Activated naive CD8-positive, alpha-beta T cell treated with anti-CD3 and anti-CD28 coated beads, Interleukin-2, amount 10 ng/mL, durations not matched to agents 7 days and 5 days (primary cell): ENCODE measurements at places on chromosomes 3 and 15.

GRCh38 chr3:158185711-158186110, 75.8 kb downstream of the RSRC1 start:
- no peak for DNase-seq

DNA sequence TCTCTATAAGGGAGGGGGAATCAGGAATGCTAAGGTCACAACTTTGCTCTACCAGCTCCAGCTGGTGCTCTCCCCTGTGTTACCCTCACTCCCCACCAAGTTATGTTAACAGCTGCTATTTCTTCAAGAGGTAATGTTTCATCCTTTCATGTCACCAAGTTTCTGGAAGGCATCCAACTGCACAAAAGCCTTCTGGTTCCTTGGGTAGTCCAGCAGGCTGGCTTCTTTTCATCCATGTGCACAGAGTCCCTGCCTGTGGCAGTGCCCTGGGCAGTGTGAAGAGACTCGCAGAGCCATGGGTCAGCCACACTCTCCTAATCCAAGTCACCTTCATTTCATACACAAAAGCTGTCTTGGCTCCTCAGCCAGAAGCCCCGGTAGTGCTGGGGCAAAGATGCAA, 737.5 kb upstream of the LMCD1 start:
- DNase-seq, result no peak

DNA sequence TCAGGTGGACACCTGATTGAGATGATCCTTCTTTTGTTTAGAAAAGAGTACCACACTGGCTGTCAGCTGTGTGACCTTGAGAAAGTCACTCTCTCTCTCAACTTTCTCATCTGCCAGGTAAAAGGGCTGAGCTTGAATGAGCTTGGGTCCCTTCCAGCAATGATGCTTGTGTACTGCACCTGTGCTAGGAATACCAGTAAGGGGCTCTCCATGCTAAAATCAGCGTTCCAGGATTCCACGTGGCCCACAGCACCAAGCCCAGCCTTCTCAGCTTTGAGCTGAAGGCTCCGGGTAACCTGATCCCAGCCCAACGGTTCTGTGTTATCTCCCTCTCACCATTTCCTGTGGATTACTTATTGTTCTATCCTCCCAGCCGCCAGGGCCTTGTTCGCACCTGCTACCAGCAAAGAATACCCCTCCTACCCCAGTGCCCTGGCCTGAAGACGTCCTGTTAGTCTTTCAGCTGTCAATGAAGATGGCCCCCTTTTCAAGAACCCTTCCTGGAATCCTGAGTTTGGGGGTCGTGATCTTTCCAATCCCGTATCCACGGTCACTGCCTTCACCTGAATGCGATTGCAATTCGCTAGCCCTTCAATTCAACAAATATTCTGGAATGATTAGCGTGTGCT, 54.2 kb upstream of the CGNL1 start:
- no peak for DNase-seq

DNA sequence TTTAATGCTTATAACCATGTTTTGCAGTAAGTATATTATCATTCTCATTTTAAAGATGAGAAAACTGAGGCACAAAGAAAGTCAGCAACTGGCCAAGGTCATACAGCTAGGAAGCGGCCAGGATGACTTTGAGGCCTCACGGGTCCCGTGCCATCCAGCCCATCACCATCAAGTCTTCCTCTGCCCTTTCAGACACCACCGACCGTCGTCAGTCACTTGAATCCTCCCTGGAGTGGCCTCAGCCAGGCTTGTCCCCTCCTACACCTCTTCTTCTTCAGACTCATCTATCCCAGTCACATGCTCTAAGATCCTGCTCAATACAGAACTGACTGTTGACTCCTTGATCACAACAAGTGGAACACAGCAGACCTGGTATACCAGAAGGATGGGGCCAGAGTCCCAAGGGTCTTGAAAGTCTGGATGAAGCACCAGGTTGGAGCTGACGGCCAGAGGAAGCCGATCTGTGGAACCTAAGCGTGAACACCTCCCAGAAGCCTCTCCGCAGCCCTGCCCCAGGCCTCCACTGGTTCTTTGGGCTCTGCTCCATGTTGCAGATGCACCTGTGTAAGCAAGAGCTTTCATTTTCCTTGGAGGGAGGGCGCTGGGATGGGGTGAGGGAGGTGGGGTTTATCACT, 22.1 kb downstream of the ITGA11 start:
- DNase-seq, result no peak

GRCh38 chr3:117629505-117629904, 919.9 kb downstream of the TUSC7 start:
- no peak for DNase-seq

DNA sequence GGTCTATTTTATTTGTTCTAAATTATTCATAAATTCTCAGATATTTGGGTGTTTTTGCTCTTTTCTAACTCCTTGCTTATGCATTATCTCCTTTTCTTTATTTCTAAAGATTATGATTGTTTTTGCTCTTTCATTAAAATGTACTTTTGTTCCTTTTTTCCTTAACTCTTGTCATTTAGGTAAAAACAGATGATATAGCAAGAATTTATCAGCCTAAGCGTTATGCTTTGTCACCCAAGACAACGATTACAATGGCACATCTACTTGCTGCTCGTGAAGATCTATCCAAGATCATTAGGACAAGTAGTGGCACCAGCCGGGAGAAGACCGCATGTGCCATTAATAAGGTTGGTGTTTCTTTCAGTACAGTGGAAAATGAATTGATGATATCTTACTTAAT, 27.2 kb downstream of the FAM98B start:
- no peak for DNase-seq

DNA sequence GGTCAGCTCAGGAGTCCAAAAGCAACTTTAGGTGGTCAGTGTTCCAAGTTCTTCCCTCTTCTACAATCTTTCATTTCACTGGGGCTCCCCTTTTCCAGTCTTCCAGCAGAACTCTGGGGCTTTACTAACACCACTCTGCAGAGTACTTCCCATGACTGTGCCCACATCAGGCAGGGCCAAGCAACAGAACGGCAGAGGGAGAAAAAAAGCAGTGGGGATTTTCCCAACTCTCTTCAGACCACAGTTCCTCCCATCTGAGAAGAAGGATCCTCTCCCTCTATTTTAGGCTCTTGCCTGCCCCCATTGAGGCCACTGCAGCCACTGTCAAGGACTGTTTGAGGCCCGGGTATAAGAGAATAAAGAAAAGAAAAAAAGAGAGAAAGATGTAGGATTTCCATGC, 70.7 kb downstream of the TTBK2 start:
- DNase-seq, result no peak

DNA sequence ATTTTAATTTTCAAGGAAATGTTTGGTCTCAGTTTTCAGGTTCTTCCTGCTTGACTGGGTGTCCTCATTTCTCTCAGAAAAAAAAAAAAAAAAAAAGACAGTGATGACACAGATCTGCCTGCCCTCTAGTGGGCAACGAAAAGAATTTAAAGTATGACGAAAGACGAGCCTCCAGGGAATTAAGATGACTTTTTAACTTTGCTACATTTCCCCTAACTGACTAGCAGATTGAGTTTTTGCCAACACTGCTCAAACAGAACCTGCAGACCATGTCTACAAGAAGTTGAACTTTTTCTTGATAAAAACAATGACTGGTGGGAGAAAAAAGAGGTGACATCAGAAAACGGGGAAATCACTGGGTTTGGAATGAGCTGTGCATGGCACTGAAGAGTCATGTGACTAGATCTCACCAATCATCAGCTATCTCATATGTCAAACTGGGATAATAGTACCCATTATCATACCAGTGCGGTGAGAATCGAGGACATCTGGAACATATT, 40.8 kb downstream of the EOMES start:
- no peak for DNase-seq

- no peak for DNase-seq
Measured at GRCh38 chr3:126313166-126313565, 44.0 kb downstream of the KLF15 start.

DNA sequence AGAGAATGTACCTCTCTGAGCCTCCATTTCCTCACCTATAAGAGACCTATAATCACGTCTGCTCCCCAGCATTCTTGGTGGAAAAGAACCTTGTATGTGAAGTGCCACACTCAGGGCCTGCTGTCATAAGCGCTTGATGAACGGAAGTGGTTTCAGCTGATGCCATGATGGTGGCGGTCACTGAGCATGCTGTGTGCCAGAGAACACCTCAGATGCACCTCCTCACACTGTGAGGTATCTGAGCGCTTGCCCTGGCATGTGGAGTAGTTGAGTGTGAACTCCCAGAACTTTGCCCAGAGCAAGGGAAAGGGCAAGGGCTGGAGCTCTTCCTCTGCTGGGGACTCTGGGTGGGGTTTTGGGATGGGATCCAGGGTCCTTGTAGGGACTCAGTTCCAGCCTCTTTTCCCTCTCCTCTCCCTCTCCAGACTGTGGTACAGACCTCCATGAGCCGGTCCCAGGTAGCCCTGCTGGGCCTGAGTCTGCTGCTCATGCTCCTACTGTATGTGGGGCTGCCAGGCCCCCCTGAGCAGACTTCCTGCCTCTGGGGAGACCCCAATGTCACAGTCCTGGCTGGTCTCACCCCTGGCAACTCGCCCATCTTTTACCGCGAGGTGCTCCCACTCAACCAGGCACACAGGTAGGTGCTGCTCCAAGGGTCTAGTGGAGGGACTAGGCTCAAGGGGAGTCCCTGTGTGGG, 2.7 kb downstream of the ABHD14A start:
- no peak for DNase-seq

- no peak for DNase-seq
Measured at GRCh38 chr3:135097276-135097946, 302.4 kb downstream of the EPHB1 start.

- no peak for DNase-seq
Measured at GRCh38 chr15:55281517-55282228, 7.9 kb downstream of the RAB27A start.

DNA sequence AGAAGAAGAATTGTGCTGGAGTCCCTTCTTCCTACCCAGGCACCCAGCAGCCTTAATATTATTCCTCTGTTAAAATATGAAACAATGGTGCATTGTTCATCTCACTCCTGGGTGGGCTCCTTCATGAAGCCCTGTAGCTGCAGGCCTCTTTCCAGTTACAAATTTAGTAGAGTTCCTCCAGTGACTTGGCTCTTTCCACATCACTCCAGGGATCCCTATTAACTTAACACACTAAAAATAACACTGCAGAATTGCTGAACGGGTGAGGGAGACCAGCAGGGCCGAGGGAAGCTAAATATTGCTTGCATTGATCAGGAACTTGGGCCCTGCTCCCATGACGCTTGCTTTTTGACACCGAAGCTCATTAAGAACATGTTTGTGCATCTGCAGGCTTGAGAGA, 142.3 kb downstream of the PDCD6IP start:
- DNase-seq, result no peak

DNA sequence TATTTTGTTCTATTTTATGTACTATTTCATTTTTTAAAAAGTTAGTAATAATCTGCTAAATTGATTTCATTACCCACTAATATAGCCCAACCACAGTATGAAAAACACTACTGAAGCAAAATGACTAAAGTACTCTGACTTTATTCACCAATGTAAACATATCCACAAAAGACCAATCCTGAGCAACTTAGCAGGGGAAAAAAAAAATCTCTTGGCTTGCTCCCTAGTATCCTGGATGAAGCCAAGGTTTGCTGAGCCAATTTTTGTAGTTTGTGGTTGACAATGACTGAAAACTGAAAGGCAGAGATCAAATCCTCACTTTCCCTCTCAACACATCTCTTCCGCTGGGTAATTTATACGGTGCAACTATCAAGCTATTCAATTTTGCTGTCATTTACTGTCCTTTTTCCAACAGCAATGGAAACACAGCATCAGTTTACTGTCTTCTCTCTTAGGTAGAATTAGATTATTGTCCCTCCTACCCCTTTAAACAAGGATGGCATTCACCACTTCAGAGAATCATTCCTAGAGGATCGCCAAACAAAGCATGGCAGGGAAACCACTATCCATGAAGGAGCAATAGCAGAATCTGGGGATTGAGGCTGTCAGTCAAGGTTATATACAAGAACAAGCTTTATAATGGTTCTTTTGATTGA, 149.7 kb downstream of the THRB start:
- DNase-seq, result no peak

DNA sequence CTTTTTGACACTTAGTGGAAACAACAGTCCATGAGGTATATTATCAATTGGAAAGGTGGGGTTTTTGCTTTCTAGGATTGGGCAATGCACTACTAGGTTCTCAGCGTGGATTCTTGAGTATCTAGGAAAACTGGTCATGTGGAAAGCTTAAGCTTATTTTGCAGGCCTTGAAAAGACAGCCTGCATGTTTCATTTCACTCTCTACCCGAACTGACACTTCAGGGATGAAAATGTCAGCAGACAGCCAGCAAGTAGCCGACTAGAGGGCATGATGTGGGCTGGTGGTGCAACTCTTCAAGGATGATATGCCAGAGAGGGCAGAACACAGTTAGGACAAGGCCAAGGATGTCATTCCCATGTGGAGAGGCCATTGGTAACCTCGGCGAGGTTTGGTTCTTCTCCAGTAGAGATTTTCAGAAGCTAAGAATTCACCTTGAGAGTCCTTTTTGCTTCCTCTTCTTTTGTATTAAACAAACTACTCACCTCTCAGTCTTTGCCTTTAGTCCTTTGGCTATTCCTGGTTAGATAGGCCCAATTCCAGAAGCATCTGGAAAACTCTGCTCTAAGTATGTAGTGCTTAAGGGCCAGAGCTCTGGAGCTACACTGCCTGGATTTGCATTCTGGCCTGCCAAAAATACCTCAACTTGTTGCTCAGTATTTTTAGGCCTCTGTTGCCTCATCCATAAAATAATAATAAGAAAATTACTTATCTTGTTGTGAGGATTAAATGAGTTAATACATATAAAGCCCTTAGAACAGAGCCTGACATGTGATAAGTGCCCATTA, 17.9 kb downstream of the LPP start:
- no peak for DNase-seq

DNA sequence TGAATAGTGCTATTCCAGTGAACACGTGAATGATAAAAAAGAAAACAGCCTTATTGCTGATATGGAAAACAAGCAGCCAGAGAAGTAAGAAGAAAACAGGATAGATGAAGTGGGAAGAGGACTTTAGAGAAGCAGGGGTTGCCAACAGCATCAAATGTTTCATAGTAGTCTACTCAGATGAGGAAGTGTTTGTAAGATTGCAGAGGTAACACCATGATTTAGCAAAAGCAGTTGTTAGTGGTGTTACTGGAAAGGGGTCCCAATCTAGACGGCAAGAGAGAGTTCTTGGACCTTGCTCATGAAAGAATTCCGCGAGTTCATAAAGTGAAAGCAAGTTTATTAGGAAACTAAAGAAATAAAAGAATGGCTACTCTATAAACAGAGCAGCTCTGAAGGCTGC, 108.8 kb upstream of the MCTP2 start:
- DNase-seq, result no peak
